ENCODE measurements at places on chromosomes 16 and 17. TPM values are rescaled to one million over a fixed set of nuclear protein-coding genes. Genes with fewer than 3 reads are reported as not detected.

The TSPAN10 gene
- 0.92 TPM for polyA plus RNA-seq

The C17orf50 gene
- polyA plus RNA-seq, result not detected

The IL32 gene
- polyA plus RNA-seq, result 30.3 TPM

The CLDN9 gene
- not detected for polyA plus RNA-seq

The CHST4 gene
- not detected for polyA plus RNA-seq

The KRTAP2-1 gene
- not detected for polyA plus RNA-seq

GRCh38 chr16:71894229-71894920 lies 956 bp upstream of the IST1 start:
- no peak for DNase-seq

DNA sequence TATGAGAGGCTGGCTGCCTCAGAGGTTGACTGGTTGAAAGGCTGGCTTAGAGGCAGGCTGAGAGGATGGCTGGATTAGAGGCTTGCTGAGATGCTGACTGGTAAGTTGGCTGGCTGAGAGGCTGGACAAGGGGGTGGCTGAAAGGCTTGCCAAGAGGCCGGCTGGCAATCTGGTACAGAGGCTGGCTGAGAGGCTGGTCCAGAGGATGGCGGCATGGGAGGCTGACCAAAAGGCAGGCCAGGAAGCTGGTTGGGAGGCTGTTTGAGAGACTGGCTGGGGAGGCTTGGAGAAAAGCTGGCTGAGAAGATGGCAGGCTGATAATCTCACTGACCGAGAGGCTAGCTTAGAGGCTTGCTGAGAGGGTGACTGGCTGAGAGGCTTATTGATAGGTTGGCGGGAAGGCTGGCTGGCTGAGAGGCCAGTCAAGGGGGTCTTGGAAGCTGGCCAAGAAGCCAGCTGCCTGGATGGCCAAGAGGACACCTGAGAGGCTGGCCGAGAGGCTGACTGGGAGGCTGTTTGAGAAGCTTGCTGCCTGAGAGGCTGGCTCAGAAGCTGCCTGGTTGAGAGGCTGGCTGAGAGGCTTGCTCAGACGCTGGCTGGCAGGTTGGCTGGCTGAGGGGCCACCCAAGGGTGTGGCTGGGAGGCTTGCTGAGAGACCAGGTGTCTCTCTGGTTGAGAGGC lies 34.2 kb upstream of the ACSM2B start:
- DNase-seq, result no peak

DNA sequence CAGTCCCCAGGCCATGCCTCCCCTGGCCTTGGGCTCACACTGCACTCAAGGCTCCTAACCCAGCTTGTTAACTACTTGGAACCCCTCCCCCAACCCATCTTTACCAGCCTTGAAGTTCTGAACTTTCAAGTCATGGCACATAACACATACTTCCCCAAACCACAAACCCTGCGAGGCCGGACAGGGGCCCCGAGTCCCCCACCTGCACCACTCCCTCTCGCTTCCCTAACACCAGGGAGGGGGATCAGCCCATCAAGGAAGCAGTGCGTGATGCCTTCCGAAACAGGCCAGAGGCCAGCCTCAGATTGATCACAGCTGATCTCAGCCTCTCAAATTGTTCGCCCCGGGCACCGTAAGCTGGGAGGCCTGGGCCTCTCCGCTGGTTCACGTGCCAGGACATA lies 3.0 kb upstream of the NLRC3 start:
- no peak for DNase-seq

DNA sequence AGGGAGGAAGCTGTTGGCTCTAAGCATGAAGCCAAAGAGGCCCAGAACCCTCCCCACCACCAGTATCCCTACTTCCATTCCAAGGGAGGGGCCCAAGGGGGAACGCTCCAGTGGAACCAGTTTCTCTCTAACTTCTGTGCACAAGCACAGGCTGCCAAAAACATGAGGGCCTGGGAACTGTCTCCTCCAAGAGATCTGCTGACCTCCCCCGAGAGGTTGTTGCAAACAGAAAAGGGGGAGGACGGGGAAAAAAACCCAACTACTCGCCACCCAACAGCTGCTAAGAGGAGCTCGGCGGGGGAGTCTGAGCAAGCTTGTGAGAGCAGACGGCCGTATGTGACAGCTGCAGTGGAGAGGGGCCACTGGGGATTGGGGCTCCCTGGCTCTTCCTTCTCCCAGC lies 15.7 kb upstream of the SLC35B1 start:
- DNase-seq, result no peak

DNA sequence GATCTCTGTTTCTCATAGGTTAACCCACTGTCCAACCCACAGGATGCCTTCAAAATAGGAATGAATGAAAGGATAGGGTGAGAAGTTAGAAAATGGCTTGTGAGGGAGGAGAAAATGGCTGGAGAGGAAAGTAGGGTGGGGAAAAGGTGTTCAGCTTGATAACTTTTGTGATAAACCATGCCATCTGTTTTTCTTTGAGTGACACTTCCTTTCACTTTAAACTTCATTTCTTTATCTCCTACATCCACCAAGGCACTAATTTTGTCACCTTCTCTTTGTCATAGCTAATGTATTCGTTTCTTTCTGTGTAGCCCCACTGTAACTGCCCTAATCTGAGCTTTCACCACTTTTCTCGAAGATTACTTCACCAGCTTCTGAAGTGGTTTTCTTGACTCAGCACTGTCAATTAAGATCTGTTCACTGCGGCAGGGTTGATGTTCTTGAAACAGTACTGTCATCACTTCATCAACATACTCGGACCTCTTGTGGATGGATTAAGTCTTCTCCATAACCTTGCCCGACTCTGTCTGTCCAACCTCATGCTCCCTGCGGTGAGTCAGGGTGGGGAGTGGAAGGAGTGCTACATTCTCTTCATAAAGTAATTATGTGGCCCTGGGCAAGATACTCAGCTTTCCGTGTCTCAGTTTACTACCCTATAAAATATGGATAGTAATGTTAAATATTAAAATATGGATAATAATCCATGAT lies 5.5 kb upstream of the KRT10 start:
- no peak for DNase-seq

DNA sequence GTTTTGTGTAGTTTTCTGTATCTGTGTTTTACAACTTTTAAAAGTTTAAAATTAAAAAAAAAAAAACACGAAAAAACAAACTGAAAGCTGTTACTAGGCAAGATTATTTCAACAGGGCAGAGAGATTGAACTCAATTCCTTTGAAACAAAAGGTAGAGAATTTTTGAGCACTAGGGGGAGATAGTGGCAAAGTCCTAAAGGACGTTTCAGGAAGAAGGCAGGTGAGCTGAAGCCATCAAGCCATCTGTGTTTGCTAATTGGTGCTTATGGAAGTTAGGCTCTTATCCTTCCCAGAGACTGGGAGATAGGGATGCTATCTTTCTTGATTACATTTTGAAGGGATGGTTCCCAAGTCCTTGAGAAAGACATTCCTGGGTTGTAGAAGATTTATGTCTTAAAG lies 70.6 kb upstream of the CLEC3A start:
- DNase-seq, result no peak

DNA sequence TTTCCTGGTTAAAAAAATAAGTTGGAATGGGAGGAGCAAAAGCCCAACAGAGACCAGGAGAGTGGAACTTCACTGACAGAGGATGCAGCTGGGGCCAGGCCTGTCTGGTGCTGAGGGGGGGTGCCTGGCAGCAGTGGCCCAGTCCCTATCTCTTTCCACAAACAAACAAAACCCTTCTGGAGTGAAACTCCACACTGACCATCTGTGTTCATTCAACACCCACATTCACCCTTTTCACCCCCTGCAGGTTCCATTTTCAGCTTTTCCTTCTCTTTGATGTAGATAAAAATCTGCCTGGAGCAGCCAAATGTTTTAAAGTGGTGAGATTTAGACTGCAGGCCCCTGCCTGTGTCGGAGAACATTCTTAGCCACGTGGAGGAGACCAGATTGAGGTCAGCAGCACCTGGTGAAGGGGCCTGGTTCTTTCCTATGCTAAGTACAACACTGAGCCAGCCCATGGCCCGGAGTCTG lies 161.4 kb upstream of the CDH11 start:
- no peak for DNase-seq

GRCh38 chr16:13956635-13957196 lies 36.8 kb downstream of the ERCC4 start:
- no peak for DNase-seq

DNA sequence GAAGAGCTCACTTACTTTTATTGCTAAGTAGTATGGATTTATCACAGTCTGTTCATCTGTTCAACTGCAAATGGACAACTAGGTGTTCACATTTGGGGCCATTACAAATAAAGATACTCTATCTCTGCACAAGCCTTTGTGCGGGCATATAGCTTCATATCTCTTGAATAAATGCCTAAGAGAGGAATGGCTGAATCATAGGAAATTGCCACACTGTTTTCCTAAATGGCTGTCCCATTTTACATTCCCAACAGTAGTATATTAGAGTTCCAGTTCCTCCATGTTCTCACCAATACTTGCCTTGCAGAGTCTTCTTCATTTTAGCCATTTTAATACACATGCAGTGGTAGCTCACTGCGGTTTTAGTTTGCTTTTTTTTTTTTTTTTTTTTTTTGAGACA lies 20.5 kb downstream of the NSMCE1 start:
- no peak for DNase-seq

DNA sequence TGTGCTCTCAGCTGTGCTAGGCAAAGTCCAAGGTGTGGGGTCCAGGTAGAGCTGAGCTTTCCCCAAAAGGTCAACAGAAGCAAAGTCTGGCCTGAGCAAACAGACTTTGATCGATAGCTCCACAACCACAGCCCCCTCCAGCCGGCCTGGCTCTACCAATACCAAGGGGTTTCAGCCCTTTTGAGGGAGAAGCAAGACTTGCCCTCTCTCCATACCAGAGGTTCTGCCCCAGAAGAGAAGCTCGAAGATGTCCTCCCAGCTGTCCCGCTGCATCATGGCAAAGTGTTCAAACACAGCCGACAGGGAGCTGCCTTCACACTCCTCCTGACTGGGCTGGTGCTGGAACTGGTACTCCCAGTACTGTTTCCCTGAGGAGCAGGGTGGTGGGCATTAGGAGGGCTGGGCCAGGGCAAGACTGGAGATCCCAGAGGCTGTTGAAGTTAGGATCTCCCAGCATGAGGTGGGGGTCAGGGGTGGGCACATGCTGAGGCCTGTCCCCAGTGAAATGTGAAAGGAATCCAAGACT lies 1.7 kb downstream of the VTN start:
- no peak for DNase-seq

- no peak for DNase-seq
Measured at GRCh38 chr16:19607616-19608280, 52.2 kb downstream of the VPS35L start.

DNA sequence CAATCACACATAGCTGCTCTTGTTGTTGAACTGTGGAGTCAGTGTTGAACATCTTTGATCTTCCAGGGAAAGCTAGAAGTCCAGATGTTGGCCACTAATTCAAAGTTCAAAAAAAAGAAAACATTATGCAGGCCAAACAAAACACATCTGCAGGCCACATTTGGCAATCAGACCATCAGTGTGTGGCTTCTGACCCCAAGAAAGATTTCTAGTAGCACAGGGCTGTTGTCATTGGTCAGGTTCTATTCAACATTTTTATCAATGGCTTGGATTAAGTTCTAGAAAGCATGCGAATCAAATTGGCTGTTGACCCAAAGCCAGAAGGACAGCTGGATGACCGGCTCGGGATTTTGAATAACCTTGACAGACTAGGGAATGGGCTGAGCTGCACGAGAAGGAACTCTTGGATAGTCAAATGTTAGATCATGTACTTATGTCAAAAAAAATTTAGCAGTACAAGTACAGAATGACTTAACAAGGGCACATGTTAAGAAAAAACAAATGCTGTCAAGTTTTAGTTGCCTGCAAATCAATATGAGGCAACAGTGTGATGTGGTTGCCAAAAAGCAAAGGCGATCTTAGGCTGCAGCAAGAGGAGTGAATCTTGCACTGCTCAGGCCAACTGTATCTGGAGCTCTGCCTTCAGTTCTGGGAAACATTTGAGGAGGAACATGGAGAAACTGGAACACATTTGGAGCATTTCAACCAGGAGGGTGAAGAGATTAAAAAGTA lies 187.6 kb downstream of the RGS9 start:
- no peak for DNase-seq

DNA sequence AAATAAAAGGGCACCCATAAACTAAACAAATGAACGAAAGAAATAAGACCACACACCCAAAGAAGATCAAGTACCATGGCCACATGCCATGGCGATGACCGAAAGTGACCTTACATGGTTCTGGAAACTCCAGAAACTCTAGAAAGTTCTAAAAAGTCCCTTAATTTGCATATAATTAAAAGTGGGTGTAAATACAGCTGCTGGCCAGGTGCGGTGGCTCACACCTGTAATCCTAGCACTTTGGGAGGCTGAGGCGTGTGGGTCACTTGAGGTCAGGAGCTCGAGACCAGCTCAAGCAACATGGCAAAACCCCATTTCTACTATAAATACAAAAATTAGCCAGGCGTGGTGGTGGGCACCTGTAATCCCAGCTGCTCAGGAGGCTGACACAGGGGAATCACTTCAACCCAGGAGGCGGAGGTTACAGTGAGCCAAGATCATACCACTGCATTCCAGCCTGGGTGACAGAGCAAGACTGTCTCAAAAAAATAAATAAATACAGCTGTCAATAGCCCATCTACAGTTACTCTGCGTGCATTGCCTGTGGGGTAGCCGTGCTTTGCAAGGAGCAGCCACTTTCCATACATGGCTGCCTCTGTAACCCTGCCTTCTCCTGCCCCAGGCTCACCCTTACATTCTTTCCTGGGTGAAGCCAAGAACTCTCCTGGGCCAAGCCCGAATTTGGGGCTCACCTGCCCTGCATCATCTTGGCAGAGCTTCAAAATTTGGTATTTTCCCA lies 7.2 kb upstream of the ZNF778 start:
- no peak for DNase-seq

DNA sequence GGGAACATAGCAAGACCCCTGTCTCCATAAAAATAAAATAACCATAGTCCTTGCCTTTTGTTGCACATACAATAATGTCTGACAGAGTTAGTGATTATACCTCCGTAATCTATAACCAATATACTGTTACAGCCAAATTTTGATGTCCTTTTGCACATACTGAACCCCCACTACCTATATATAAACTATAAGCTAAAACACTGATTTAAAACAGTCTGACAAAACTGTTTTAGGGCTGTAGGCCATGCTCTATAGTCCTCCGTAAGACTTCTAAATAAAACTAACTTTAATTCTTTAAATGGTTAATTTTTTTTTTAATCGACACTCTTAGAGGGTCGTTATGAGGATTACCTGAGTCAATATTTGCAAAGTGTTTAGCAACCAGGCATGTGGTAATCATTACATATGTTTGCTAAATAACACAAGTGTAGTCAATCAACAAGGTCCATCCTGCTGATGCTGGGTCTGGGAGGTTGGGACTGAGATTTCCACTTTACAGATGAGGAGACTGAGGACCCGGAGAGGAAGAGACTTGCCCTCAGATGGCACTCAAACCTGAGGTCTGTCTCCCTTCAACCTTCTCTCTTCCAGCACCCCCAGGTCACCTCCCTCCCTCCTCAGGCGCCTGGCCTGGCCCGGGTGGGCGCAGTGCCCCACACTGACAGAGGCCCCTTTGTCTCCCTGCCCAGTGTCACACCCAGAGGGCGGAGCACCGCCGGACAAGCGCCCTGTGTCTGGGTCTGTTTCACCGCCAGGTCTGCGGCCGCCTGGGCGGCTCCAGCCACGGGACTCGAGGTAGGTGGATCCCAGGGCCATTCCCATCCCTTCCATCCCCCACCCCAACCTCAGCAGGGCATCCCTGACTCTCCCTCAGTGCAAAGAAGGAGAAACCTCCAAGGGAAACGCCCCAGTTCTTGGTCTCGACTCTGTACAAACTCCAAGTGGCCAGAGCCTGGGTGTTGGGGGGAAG lies 10.3 kb downstream of the ZNF385C start:
- no peak for DNase-seq

All from AG04450 (cell line).